ENCODE measurements at places on chromosomes 16 and 17.

DNA sequence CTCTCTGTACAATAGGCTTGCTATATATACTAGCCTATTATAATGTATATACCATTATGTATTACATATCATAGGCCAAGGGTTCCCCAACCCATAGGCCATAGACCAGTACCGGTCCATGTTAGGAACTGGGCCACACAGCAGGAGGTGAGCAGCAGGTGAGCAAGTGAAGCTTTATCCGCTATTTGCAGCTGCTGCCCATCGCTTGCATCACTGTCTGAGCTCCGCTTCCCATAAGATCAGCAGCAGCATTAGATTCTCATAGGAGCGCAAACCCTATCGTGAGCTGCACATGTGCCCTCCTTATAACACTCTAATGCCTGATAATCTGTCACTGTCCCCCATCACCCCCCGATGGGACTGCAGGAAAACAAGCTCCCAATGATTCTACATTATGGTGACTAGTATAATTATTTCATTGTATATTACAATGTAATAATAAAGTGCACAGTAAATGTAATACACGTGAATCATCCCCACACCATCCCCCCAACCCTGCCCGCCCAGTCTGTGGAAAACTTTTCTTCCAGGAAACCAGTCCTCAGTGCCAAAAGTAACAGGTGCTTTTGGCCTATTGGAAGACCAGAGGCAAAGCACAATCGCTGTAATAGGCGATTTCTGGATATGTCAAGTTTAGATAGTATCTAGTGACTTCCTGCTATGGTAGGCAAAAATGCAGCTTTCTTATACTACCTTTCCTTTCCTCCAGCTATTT is 84.1 kb downstream of the MYH11 start:
- DNase-seq = no peak

GRCh38 chr16:29784901-29785500 is 5.5 kb upstream of the KIF22 start:
- peak; percentile 19 for DNase-seq

- no peak for DNase-seq
Measured at GRCh38 chr17:29847527-29848400, 82.3 kb downstream of the SSH2 start.

DNA sequence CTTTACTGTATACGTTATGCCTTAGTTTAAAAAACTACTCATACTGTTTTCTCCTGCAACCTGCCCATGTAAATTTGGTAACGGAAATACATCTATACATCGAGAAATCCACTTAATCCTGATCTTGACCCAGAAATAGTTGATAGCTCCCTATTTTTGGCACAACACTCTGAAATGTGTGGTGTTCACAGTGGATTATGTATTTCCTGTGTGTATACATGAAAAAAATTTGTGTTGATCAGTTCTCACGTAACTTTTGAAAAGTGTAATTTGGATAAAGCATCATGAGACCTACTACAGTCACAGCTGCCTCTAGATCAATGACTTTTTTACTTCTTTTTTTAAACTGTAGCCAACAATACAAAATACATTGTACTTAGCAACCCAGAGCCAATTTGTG is 90.7 kb downstream of the VMP1 start:
- DNase-seq = no peak

GRCh38 chr16:75931043-75931442 is 204.8 kb upstream of the CPHXL start:
- no peak for DNase-seq

DNA sequence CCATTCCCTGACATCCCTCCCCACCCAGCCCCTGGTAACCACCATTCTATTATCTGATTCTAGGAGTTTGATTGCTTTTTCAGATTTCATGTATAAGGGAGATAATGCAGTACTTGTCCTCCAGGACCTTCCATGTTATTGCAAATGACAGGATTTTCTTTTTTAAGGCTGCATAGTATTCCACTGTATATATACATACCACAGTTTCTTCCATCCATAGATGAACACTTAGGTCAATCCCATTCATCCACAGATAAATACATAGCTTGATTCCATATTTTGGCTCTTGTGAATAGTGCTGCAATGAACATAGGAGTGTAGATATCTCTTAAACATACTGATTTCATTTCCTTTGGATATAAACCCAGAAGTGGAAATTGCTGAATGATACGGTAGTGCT is 183.3 kb downstream of the CEP112 start:
- no peak for DNase-seq

GRCh38 chr17:15494821-15495220 is 27.4 kb upstream of the CDRT4 start:
- no peak for DNase-seq

- no peak for DNase-seq
Measured at GRCh38 chr17:7612294-7612640, 2.4 kb downstream of the FXR2 start.

DNA sequence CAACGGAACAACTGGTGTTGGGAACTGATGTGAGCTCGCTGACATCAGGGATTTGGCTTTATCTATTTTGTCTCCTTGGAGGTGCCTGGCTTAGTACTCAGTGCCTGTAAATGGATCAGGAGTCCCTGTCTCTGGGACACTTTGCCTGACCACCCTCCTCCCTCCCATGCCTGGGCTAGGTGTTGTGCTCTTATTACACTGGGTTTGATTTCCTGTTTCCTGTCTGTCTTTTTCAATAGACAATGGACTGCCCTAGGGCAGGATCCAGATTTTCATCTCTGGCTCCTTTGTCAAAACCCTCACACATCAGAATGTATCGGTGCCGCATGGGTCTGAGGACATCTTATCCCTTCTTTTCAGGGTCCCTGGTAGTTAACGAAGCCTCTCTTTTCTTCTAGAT is 223.6 kb upstream of the ASIC2 start:
- no peak for DNase-seq

- no peak for DNase-seq
Measured at GRCh38 chr16:66517586-66518263, 32.2 kb downstream of the TK2 start.

DNA sequence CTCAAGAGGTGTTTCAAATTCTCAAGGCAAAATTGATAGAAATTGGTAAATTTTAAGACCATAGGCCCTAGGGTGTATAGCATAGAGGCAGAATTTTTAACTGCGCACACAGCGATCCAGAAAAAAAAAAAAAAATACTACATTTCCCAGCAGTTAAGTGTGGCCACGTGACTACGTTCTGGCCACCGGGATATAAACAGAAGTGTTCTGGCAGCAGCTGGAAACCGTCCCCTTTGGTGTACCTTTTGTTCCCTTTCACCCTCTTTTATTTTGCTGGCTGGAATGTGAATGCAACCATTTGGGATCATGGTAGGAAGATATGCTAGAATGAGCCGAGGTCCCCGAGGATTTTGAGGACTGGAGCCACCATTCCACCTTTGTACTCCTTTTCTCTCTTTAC is 52.7 kb upstream of the AKAP1 start:
- no peak for DNase-seq

DNA sequence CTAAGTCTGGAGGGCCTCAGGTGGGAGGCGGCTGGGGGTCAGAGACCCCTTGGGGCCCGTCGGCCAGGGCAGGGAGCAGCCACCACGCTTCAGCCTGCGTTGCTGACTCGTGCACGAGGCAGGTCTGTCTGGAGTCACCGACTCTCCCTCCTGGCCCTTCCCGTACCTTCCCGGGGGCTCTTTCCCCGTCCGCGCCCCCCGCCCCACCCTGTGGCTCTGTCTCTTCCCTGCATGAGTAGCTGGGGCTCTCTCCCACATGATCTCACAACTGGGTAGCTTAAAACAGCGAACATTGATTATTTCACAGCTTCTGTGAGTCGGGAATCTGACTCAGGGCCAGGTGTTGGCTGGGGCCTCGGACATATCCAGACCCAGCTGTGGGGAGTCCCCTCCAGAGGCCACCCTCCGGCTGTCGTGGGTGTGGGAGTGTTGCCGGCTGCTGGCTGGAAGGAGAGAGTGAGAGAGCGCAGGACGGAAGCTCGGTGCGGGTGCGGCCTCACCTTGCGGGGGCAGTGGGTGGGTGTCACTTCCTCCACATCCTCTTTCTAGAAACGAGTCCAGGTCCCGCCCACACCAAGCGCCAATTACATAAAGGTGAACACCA is 17.3 kb downstream of the BAHCC1 start:
- no peak for DNase-seq

- no peak for DNase-seq
Measured at GRCh38 chr17:5355421-5356129, 63.9 kb downstream of the NUP88 start.

DNA sequence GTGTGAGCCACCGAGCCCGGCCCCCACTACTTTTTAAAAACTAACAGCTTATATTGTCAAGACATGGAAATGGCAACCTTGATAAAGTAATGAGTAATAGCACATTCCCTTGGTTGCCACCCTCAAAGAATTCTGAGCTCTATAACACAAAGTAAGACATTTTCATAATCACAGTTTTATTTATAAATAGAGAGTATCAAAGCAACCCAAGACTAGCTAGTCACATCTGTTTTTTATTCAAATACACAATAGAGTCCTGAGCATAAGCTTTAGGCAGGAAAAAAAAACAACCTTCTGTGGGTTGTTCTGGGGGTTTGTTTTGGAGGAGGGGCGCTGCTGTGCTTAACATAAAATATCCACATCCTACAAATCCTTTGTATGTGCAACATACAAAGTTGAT is 68.7 kb downstream of the CEP95 start:
- DNase-seq = no peak

DNA sequence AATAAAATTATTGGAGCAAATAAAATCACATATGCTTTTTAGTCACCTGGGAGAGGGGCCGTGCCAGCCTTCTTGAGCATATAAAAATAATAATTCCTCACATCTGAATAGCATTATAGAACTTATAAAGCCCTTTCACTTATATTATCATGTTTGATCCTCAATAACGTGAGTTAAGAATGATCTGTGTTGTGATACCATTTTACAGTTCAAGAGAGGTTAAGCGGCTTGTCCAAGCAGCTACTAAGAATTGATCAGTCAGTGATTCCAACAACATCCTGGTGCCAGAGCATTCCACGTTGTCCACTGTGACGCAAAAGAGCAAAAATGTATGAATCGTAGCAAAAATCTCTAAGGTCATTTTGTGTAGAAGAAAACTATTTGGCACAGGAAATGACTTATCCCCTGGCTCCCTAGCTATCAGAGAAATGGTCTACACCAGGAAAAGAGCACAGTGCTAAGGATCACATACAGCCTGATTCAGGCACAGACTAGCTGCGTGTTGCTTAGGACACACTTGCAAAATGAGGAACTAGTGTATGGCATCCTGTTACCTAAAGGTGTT is 33.0 kb downstream of the ANKFN1 start:
- DNase-seq = no peak

- no peak for DNase-seq
Measured at GRCh38 chr17:50507871-50508572, at the start of gene MYCBPAP. TSS of gene MYCBPAP (plus strand) at chr17:50508439. CDS start at chr17:50508675, 236 bp downstream.

- no peak for DNase-seq
Measured at GRCh38 chr16:11963706-11964105, 1.3 kb upstream of the TNFRSF17 start.

GRCh38 chr17:75456039-75456416 is 407 bp upstream of the TMEM94 start:
- DNase-seq = no peak

GRCh38 chr16:3118846-3119245 is 6.5 kb downstream of the ZNF205 start:
- DNase-seq = no peak

DNA sequence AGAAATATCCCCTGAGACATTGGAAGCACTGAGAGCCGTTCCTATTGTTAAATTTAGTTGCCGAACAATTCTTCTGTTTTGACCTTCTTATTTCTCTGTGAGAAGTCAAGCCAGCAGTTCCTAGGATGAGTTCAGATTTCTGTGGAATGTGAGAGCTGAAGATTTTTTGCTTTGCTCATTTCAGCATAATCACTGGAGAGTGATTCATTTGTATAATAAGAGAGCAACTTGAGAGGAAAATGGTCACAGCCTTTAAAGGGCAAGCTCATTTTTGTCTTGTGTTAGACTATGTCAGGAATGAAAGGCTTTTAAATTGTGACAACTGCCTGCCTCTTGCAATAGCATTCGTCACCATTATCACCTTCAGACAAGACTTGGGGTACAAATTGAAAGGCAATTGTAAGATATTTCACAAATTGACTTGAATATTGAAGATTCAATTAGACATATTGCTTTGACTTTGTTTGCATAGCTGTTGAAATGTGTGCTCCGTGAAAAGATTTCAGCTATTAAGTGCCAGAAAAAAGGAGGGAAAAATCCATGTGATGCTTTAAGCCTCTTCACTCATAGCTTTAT is 900.0 kb upstream of the GOT2 start:
- DNase-seq = no peak

DNA sequence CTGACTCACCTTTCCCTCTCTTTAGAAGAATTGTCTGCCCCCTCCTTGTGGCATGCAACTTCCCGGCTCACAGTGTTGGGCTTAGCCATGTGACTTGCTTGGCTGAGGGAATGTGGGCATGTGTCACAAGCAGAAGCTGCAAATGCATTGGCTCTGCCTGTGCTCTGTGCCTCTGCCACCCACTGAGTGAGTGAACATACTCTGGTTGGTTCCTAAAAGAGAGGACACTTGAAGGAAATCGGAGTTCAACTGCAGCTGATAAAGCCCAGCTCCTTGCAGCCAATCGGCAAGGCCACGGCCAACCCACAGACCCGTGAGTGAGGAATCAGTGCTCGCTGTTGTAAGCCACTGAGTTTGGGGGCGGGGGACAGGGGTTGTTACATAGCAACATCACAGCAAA is 10.9 kb upstream of the GINS2 start:
- peak; percentile 87 for DNase-seq

DNA sequence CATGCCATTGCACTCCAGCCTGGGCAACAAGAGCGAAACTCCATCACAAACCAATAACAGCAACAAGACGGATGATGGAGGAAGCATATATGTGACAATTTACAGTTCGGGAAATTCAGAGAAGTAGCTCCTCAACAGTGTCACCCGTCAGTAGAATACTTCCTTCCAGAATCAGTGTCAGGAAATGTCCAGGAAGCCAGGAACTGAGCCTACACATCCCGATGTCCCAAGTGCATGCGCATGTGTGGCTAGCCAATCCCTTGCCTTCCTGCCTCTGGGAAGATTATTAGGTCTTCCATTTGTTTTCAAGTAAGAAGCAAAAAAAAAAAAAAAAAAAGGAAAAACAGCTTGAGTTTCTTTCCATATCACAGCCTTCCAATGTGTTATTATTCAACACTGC is 1.4 kb upstream of the PITPNC1 start:
- DNase-seq = no peak

DNA sequence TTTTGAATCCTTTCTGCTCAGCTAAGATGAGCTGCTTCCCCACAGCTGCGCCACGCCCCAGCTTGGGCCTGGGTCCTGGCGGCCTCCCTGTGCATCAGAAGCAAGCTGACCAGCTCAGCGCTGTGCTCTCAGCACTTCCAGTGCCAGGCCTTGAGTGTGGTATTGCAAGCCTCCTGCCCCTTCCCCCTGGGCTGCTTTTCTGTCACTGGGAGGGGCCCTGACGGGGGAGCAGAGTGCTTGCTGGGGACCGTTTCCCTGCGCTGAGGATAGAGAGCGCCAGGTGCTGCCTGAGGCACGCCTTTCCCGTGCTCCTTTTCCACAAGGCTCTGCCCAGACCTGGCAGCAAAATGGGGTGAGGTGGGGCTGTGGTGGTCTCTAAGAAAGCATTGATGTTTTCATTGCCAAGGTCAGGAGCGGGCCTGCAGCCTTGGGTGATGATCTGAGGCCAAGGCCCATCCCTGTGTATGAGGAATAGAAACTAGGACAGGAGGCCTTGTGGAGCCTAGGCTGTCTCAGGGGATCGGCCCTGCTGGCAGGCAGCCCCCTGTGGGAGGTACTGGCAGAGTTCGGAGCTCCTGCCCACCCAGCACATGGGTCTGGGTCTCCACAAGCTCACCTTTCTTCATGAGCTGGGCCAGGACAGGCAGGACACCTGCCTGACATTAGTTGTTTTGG is 29.7 kb downstream of the POLR3E start:
- no peak for DNase-seq
